Left renal pelvis (tissue), 4 donors: ENCODE measurements at places on chromosomes 16 and 17. TPM values are rescaled to one million over a fixed set of nuclear protein-coding genes. Genes with fewer than 3 reads are reported as not detected.
A peak's percentile ranks its signal among the peaks of the same experiment; 100 is the strongest.

Gene MMP2
- polyA plus RNA-seq = 364 TPM

Gene ZFP3
- polyA plus RNA-seq = 15.8 TPM

Gene NMRAL1
- polyA plus RNA-seq = 52.9 TPM

Gene KAT8
- 80.2 TPM for polyA plus RNA-seq

Gene AP2B1
- 142 TPM for polyA plus RNA-seq

Gene USP43
- 7.5 TPM for polyA plus RNA-seq

Gene FN3K
- polyA plus RNA-seq = 13.5 TPM

Gene MGAT5B
- 1.2 TPM for polyA plus RNA-seq

Gene AGRP
- polyA plus RNA-seq = not detected

DNA sequence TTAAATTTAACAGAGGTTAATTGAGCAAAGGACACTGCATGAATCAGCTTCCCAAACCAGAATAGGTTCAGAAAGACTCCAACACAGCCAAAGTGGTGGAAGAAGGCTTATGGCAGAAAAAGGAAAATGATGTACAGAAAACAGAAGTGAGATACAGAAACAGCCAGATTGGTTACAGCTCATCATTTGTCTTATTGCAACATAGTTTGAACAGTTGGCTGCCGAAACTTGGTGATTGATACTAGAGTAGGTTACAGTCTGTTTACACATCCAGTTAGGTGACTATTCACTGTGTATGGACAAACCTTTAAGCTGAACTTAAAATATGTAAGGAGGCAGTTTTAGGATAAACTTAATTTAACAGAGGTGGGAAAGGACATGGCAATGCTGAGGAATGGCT lies 18.3 kb downstream of the TMEM100 start:
- no peak for DNase-seq

- no peak for DNase-seq
These were observed 159.5 kb downstream of the MSI2 start for GRCh38 chr17:57415751-57416207.

DNA sequence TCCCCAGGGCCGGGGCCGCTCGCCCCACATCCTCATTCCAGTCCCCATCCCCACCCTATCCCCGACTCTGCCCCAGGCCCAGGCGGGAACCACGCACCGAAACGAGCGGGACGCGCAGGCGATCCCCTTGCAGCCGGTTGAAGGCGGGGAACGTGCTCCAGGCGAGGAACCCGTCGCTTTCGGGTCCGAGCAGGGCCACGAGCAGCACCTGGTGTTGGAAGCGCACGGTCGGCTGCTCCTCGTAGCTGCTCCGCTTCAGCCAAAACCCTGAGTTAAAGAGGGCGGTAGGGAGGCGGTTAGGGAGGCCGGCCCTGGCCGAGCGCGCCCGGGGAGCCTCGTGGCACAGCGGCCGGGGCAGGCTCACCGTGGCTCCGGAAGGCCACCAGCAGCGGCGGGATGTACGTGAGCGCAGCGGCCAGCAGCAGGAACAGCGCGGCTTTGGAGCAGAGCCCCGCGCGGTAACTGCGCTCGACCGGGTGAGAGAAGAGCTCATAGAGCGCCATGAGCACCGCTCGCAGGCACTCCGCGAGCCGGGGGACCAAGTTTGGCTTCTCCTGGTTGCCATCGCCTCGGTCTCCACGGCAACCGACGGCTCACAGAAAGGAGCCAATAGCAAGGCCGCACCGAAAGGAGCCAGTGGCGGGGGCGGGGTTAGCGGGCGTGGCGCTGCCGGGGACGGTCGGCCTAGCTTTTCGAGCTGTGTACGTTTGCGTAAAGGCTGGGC lies at the start of gene TMEM231:
TMEM231 (minus strand) TSS at position 546 of the 724 bp plus-strand sequence; CDS start at position 503, 43 bp downstream.
- DNase-seq = peak; percentile 87

DNA sequence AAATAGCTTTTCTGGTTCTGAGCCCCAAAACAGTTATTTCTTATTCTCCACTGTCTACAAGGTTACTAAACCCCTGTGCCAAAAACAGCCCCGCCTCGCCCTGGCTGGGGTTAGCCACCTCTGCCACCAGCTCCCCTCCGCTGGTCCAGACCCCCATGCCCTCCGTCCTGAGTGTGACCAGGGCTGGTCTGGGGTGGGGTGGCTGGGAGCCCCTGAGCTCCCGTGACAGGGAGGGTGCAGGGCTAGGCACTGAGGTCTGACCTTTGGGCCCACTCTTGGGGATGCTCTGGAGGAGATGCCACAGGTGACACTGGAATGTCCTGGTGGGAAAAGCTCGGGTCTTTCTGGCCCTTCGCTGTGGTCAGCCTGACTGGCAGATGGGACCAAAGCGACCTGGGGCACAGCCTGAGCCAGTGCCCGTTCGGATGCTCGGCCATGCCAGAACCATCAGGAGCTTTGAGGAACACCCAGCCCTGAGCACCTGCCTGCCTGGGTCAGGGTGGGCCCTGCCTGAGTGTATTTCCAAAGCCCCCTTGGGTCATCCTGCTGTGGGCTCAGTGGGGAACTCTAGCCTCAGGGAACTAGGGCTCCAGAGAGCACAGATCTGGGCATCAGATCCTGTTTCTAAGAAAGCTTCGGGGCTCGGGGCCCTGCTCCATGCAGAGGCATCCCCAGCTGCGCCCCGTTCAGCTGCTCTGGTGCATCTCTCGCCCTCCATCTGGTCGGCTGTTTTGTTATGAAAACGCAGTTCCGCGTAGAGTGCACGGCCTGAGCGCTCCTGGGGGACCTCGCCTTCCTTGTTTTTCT lies 72.1 kb upstream of the GNG13 start:
- no peak for DNase-seq

DNA sequence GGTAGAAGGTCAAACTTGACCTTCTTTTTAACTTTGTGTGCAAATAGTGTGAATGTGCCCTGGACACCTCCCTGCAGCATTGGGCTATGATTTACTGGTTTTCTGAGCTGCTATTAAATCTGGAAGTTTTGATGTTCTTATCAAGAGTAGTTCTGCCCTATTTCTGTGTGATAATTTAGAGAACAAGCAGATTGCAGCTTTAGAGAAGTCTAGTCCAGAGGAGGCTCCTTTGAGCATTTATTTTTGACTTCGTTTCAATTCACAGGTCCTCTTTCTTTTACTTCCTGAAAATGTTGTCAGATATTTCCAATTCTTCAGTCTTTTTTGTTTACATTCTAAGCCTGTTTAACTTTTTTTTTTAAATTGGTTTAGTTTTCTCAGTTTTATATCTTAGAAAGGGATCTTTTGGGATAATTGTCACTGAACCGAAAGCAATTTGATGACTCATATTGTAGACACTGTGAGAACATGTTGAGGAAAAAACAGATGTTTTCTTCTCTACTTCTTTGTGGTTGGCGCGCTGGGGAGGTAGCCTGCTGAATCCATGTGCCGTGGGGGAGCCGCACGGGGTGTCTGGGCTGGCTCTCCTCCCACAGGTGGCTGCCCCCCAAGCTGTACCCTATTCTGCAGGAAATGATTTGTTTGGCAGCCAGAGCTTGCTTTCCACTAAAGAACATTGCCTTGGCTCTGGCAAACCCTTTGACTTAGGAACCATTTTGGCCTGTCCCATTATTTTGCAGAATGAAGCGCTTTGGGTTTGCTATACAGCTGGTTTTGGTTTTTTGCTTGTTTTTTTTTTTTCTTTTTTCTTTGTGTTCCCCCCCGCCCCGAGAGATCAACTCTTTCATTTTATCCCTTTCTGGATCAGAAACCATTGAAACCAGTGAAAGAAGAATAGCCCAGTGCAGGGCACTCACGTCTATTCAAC lies 53.4 kb downstream of the MFSD11 start:
- no peak for DNase-seq

DNA sequence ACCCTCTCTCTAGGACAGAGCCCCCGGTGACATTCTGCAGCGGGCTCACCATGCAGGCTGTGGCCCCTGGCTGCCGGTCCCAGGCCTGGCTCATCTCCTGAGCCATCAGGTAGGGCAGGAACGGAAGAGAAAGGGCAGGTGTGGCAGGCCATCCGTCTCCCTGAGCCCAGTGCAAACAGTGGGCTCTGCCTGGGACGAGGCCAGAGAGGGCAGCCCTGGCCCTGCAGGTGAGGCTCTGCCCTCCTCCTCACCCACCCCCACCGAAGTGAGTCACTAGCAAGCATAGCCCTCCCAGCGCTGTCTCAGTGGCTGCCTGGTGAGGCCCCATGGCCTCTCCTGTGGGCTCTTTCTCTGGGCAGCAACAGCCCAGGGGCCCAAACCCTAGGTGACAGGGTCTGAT lies 14.5 kb downstream of the OTOP3 start:
- DNase-seq = no peak

DNA sequence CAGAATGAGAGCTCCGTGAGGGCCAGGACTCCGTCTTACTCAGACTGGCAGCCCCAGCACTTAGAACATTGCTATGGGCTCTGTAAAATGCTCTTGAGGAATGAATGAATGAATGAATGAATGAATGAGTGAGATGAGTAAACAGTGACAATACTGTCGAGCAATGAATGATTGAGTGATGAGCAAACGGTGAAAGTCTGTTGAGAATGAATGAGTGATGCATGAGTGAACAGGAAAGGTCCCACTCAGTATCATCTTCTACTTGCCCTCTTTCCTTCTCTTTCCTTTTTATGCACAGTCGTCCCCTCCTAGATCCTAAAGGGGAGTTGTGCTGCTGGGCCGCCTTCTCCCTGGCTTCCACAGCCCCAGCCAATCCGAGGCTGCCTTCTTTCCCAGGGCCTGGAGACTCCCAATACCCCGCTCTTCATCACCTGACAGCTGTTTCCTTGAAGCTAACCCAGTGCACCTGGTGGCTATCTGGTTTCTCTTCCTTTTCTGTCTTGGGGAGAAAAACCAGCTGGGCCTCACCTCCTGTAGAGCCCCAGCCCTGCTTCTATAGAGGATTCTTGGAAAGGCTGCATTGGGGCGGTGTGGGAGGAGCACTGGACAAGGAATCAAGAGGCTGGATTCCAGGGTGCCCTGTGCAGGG lies 32.7 kb upstream of the CACNG1 start:
- DNase-seq = no peak

GRCh38 chr17:1110862-1111598 lies 68.8 kb downstream of the ABR start:
- DNase-seq = no peak

DNA sequence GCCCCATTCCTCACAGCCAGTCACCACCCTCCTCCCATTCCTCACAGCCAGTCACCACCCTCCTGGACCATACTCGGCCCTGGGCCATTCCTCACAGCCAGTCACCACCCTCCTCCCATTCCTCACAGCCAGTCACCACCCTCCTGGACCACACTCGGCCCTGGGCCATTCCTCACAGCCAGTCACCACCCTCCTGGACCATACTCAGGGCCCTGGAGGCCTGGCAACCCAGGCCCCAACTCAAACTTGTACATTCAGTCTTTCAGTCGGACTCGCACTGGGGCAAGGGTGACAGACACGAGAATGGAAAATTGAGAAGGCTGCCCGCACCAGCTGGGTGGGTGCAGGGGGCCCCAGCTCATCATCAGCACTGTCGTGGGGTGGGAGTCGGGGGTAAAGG lies 30.4 kb upstream of the FOXK2 start:
- no peak for DNase-seq

GRCh38 chr17:75652934-75653549 lies 13.9 kb downstream of the RECQL5 start:
- no peak for DNase-seq

DNA sequence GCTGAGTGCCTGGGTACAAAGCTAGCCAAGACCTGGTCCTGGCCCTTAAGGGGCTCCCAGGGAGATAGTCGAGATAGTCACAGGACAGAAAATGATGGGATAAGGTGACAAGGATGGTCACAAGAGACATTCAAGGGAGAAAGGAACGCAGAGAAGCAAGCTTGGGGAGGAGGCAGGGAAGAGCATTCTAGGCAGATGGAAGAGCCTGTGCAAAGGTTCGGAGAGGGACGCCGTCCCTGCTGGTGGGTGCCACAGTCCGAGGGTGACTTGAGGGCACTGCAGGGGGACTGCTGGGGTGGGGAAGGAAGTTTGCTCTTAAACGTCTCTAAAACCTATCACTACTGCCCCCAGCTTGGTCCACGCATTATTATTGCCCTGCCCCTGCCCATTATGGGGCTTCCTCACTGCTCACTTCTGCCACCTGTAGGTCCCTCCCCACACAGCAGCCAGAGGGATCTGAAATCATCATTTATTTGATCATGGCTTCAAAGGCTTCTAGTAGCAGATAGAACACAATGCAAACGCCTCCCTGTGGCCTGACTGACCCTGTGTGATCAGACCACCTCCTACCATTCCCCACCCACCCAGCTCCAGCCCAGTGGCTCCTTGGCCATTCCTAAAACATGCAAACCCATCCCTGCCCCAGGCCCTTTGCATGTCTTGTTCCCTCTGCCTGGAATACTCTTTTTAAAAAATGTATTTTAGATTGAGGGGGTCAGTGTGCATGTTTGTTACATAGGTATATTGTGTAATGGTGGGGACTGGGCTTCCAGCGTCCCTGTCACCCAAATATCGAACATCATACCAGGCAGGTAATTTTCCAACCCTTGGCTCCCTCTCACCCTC lies 60.3 kb downstream of the RMI2 start:
- no peak for DNase-seq

DNA sequence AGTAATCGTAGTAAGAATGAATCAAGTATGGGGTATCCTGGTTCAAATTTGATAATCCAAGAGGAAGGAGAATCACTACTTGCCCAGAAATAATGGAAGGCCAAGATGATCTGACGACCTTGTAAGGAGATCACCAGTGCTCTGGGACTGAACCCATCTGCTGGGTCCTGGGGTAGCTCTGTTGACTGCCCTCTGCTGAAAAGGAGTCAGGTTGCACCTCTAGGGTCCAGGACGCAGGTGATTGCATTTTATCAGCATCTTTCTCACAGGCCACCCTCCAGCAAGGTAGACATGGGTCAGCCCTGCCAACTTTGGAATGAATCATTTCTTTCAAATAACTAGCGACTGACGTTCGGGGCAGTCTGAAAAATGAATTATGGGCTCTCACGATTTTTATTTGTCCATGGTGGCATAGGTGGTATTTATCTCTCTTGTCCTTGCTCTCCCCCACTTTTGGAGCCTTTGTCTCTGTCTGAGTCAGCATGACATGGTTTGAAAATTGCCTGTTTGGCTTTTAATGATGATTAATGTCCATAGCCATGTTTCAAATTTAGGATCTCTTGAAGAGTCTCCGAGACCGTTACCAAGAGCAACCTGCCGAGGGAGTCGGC lies 163.7 kb downstream of the MSI2 start:
- DNase-seq = no peak

GRCh38 chr16:11386791-11387546 lies 41.7 kb downstream of the RMI2 start:
- DNase-seq = no peak

GRCh38 chr16:82386761-82387160 lies 216.7 kb upstream of the MPHOSPH6 start:
- no peak for DNase-seq

GRCh38 chr16:5176505-5176904 lies 78.9 kb upstream of the EEF2KMT start:
- no peak for DNase-seq

- no peak for DNase-seq
These were observed 47.6 kb downstream of the HSD17B2 start for GRCh38 chr16:82082543-82083244.

- no peak for DNase-seq
These were observed at the start of gene SAMD14 for GRCh38 chr17:50129728-50130558. Gene SAMD14 (minus strand): TSS chr17:50130160. CDS start chr17:50124959, 5,201 bp downstream.

GRCh38 chr16:13660807-13661206 lies 259.1 kb upstream of the ERCC4 start:
- no peak for DNase-seq

- no peak for DNase-seq
These were observed 139.6 kb upstream of the NOL11 start for GRCh38 chr17:67578142-67578457.

- DNase-seq = no peak
These were observed at the start of gene HAS3 for GRCh38 chr16:69105501-69106361. Gene HAS3 (plus strand): TSS chr16:69105653. CDS start chr16:69109396, 3,743 bp downstream.
